ENCODE measurements at places on chromosomes 12 and 14.

DNA sequence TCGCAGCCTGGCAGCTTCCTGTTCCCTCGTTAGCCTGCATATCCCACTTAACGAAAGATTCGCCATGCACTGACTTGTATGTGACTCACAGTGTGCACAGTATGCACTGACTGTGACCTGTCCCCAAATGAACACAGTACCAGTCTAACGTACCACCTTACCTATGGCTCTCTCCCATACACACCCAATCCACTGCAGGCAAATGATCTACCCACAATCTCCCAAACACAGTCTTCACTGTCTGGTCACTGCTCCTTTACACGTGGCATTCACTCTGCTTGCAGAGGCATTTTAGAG lies 163.5 kb upstream of the EEA1 start:
- no peak for DNase-seq

DNA sequence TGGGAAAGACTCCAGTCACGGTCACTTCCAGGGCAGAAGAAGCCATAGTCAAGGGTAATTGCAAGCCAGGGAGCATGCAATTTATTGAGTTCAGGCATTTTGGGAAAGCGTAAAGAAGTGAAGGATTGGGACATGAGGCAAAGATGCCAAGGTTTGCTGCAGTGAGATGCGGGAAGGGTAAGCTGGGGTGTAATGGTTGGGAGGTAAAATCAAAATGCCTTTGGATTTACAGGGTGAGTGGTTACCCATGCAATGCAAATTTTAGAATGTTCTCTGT lies 167.5 kb downstream of the BRMS1L start:
- no peak for DNase-seq

- no peak for DNase-seq
These were observed 1624.8 kb upstream of the FLRT2 start for GRCh38 chr14:83905157-83905556.

DNA sequence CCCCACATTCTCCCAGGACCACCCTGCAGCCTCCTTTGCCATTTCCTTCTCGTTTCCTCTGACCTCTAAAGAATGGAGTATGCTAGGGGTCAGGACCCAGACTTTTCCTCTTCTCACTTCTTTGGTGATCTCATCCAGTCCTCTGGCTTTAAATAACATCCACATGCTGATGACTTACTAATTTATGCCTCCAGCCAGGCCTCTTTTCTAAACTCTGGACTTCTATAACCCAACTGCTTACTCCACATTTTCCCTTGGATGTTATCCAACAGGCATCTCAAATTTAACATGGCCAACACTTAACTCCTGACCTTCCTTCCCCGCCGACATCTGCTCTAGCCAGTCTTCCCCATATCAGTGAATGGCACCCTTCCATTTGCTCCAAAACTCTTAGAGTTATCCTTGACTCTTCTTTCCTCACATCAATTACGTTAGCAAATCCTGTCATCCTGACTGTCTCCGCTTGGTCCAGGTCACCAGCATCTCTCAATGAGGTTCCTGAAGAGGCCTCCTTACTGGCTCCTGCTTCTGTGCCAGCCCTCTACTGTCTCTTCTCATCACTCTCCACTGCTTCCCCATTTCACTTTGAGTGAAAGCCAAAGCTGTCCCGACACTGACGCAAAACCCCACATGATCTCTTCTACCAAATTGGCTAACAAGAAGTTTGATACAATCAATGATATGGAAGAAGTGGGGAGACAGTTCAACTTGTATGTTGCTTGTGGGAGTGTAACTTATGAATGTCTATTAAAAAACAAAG lies 42.7 kb downstream of the TMBIM6 start:
- DNase-seq, result no peak

DNA sequence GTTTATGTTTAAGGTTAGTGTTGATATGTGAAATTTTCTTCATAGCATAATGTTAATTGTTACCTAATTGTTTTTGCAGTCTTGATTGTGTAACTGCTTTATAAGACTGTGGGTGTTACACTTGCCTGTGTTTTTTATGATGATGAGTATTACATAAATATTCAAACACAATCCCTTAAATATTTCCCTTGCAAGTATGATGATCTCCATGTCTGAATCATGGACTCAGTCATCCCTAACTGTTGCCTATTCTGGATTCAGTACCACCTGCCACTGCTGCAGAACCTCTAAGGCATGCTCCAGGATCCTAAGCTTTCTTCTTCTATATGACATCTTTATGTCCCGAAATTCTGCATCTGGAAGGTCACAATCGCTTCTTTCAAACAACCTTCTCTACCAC lies 246.3 kb upstream of the CLEC14A start:
- DNase-seq, result no peak

GRCh38 chr12:31510034-31510433 lies 80.9 kb downstream of the DENND5B start:
- DNase-seq, result no peak

DNA sequence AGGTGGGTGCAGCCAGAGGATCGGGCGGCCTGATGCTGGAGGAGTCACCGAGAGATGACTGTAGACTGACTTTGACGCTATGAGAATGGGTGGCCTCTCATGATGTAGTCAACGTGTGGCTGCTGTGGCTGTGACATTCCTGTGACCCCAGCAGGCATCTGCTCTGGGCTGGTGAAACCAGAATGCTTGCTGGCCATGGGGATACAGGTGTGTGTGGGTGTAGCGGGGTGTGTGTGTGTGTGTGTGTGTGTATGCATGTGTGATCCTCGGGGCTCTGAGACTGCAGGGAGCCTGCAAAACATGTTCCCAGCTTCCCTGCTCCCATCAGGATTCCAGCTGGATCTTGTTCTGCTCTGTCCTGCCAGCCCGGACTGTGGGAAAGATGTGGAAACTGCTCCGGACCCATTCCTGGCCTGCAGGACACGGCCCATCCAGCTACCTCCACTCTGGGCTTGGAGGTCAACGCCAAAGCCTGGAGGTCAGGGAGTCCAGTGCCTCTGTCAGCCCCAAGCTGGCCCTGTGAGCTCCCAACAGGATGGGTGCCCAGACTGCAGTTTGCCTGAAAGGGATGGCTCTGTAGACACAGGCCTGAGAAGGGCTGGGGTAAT lies 18.8 kb upstream of the HHIPL1 start:
- DNase-seq, result no peak

DNA sequence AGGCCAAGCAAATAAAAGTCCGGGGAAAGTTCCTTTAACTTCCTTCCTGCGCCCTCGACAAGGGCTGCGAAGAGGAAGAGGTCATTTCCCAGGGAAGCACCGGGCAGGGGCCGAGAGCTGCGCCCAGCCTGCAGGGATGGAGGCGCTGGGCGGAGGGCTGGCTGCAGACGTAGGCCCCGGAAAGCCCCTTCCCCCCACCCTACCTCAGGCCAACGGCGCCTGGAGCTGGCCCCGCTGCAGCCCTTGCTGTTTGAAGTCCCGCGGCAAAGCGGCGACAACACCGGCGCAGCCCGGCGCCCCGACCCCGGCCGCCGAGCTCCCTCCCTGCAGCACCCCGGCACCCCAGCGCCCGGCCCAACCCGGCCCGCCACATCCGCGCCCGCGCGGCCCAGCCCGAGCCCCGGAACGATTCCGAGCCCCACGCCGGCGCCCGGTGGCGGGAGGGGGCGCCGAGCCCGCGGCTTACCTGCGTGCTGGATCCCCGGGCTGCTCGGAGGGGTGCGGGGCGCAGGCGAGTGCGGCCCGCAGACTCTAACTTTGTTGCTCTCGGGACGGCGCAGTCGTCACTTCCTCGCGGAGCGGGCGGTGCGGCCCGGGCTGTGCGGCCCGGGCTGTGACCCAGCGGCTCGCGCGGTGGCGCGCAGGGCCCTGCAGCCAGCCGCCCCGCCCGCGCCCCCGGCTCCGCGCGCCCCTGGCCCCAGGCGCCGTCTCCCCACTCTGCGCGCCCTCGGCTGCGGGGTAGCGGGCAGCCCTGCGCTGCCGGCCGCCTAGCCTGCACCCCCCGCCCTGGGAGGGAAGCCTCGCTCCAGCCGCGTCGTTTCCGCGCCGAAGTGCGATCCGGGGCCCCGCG lies 64.8 kb upstream of the PTGR2 start:
- DNase-seq, result no peak

GRCh38 chr14:58107947-58108552 lies 44.0 kb downstream of the ARMH4 start:
- DNase-seq, result peak; percentile 33

DNA sequence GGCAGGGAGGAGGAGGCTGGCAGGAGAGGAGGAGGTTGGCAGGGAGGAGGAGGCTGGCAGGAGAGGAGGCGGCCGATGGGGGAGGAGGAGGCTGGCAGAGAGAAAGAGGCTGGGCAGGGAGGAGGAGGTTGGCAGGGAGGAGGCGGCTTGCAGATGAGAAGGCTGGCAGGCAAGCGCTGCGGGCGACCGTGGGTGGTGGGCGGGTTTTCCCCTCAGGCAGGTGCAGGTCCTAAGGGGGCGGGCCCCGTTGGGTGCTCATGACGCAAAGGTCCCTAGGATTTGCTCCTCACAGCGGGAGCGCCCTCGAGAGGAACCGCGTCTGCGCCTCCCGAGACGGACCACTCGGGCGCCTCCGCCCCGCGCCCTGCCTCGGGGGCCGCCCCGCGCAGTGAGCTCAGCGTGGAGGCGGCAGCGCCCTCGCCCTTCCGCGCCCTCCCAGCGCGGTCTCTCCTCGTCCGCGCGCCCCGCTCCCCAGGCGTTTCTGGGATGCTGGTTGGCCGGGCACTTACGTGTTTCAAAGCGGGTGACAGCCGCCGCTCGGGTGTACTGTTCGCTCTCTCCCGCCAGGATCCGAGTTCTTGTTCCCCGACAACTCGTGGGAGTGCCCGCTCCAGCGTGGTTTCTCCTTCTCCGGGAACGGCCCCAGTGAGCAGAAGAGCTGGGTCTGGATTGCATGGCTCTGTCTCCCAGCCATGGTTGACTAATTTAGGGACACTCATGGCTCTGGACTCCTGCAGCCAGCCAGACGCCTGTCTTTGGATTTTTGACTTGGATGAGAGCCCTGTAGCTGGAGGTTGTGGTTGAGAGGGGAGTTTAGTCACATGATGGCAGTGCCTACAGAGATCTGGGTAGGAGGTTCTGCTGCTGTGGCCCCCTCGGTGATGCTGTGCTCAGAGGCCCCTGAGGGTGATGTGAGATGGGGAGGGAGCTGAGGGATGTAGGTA lies 64.1 kb upstream of the PPP4R3A start:
- DNase-seq, result peak; percentile 82

DNA sequence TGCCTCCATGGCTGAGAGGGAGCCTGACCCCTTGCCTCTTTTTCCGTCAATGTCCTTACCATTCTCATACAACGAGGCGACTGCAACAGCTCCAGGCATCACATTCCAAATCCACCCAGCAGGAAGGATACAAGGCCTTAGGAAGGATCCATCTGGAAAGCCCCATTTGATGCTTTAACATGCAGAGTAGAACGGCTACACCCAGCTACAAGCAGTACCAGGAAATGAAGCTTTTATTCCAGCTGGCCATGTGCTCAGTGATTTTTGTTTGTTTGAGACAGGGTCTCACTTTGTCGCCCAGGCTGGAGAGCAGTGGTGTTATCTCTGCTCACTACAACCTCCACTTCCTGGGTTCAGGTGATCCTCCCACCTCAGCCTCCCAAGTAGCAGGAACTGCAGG lies 124.8 kb downstream of the TMEM132D start:
- DNase-seq, result no peak

DNA sequence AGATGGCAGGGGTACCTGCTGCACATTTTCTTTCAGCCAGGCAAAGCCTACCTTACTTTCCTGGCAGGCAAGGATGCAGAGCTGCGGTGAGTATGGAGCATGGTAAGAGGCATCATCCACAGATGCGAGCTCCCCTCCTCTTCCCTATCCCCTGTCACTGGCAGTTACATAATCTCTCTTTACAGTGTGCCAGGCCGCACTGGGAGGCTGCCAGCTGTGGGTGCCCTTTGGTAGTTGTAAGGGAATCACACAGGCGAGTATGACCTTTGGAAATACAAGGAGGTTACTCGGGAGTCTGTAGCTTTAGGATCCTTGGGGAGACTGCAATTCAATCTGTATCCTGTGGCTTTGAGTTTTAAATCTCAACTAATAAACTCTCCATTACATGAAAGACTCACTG lies 132.5 kb downstream of the KTN1 start:
- no peak for DNase-seq

GRCh38 chr12:112321245-112321644 lies 61.0 kb downstream of the HECTD4 start:
- no peak for DNase-seq

DNA sequence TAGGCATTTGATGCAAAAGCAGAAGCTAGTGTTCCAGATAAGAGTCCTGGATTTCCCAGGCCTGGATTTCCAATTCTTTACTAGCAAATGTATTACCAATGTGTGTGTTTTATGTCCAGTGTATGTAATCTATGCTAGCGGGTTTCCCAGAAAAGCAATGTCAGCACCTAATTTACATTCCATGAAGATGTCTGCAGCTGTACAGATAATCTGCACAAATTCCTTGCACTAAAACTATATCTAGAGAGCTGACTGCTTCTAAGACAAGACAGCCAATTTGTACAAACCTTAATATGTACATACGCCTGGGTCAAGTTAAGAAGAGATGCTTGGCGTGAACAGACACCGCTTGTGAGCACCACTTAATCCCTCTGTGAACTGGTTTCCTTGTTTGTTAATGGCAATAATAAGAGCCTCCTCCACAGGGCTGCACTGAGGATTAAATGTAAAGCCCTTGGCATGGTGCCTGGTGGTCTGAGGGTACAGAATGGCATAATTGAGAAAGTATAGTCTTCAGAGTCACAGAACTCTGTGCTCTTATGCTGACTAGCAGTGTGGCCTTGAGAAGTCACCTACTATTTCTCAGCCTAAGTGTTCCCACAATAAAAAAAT lies 185.6 kb downstream of the EPS8 start:
- peak; percentile 17 for DNase-seq

- no peak for DNase-seq
These were observed 23.0 kb upstream of the TTC7B start for GRCh38 chr14:90839024-90839888.

DNA sequence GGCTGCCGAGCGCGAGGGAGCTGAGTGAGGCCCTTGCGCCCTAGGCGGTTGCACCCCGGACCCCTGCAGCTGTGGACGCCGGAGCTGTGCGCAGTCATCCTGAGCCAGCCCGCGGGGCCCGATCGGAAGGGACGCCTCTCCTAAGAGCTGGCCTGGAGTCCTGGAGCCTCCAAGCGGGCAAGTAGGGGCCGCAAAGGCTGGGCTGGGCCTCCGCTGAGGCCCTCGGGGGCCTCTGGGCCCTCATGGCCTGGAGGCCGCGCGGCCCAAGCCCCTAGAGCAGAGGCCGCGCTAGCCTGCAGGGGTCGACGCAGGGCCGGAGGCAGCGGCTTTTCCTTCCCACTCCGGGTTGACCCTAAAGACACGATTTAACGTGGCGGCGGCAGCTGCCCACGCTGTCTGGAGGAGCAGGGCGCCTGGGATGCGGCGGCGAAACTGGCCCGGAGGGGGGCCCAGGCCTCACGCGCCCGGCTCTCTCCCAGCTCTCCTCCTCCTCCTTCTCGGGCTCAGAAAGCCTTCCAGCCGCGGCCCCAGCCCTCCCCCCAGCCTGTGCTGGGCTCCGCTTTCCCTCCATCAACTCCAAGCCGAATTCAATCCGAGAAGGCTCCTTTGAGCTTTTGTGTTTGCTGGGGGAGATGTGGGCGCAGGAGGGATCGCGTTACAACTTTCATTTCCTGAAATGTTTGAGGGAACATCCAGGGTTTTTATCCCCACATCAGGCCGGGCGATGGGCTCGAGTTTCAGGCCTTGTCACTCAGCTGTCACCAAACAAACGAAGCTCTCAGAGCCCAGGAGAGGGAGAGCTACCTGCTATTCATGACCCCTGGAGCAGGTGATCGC lies 11.6 kb downstream of the SIX1 start:
- peak; percentile 99 for DNase-seq
